ENCODE measurements at places on chromosomes 2 and 18.

- no peak for DNase-seq
Observed at GRCh38 chr2:210997373-210997772, 441.0 kb downstream of the CPS1 start.

DNA sequence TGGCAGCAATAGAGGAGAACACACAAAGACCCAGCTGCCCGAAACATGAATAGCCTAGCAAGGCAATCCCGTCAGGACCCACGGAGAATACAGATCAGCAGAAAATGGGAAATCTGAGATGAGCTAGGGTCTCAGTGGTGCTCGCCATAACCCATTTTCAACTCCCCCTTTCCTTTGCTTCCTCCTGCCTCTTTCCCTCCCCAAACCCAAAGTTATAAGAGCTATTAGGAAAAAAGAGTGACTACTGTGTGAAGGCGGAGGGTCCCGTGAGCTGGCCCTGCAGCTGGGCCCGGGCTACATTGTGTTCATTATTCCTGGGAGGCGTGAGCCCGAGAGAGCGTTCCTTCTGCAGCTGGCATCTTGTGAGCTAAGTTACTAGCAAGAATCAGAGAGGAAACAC lies 118.4 kb downstream of the PID1 start:
- no peak for DNase-seq

DNA sequence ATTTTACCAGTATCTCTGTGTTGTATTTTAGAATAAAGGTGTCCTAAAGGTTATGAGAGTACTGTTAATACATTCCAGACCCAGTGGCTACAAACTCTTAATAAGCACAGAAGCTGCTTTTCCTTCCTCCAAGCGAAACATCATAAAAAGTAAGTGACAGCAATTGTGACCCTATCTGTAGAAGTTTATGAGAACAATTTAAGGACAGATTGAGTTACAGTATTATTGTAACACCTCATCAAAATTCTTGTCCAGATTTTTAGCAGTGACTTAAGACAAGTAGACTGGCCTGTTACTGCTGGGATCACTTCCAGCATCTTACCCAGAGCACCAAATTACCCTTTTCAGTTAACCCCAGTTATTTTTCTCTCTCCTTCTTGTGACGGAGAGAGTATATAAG lies 154.6 kb downstream of the ERBB4 start:
- DNase-seq = no peak

DNA sequence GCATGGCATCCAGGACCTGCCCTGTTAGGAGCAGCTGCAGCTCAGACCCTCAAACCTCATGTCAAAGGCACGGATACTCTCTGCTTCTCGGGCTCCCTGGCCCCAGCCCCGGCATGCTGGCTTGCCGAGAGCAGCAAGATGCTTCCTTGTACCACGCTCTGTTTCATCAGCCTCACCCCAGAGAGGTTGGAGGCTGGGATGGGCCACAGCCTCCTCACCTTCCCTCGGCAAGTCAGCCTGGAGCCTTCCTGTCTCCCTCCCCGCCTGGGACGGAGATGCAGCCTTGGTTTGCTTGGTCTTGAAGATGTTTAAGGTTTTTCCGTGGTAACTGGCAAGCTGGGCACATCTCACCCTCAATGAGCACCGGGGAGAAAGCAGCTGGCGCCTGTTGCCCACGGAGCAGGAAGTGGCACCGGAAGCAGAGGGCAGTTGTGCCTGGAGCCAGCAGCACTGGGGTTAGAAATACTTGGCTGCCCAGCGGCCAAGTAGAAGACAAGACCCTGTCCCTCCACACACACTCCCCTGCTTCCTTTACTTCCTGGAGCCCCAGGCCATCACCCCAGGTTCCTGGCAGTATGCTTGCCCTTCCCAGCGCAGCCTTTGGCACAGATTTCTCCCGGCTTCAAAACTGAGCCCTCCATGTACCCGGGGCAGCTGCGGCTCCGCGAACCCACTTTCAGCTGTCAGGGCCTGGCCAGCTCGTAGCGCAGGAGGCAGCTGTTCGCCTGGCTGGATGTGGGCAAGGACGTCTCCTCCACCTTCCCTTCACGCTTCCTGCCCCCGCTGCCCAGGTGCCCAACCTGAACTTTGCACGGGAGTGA lies 17.4 kb downstream of the FBLN7 start:
- no peak for DNase-seq

GRCh38 chr18:12281861-12282260 lies 26.2 kb upstream of the TUBB6 start:
- no peak for DNase-seq

DNA sequence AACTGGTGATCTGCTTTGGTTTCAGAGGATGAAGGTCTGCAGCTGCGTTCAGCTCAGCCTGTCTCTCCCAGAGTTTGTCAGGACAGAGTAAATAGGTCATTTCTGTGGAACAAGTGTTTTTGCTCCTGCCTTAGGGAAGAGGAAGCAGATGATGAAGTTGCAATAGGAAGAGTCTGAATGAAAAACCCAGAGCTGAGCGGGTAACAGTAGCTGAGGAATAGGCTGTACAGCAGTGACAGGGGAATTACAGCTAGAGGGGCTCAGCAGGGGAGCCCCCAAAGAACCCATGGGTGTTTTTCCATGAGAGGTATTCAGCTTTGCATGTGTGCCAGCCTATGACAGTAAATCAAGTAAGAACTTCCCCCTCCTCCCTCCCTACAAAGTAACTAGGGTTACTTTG lies 10.3 kb upstream of the CYBRD1 start:
- no peak for DNase-seq

DNA sequence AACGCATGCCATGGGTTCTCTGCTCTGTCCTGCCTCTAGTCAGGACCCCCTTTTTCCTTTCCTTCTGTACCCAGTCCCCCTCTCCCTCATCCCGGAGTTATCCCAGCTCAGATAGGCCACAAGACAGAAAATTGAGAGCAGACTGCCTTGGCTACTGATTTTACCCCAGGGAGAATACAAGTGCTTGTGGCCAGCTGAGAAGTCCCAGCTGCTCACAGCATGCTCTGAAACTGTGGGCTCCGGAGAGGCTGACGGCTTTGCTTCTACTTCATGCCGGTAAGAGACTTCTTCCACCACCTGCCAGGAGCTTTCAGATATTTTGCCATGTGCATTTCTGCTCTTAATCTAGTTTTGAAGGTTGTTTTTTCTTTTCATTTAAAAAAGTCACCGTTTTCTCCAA lies 20.0 kb upstream of the SIX2 start:
- no peak for DNase-seq

- no peak for DNase-seq
Observed at GRCh38 chr2:179691235-179691634, 170.2 kb downstream of the ZNF385B start.

- DNase-seq = no peak
Observed at GRCh38 chr18:67408240-67408639, 108.3 kb downstream of the DSEL start.

GRCh38 chr2:232447638-232448303 lies 8.2 kb upstream of the ALPI start:
- no peak for DNase-seq

GRCh38 chr2:71812736-71813135 lies 334.9 kb downstream of the CYP26B1 start:
- DNase-seq = no peak

DNA sequence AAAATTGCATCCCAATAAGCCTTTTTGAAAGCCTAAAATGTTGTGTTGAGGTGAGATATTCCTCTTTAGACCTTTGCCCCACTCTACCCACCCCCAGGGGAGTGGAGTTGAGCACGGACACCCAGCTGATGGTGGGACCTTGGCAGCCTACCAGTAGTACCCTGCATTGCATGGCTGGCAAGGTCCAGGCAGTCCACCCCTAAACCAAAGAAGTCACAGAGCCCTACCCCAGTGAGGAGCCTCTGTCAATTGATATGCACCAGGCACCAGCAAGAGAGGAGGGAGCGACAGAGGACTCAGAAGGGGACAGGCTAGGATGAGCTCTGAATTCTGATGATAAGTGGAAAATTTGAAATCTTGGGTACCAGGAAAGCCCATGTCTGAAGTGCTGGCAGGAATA lies 38.6 kb downstream of the MARCO start:
- no peak for DNase-seq

DNA sequence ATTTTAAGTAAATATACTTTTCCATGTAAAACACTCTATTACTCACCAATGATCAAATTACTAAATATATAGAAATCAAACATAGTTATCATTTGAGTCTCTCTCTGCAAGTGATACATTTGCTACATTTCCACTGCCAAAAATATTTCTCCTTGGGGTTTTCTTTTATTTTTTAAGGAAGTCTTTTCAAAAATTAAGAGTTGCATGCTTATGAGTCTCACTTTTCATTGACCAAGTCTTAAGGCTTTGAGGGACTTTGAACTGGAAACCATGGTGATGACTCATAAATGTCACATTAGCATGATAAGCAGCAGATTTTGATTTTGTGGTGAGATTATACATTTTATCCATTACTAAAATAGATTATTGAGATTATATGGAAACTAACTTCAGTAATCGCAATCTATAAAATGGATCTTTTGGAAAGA lies 152.9 kb downstream of the FAM124B start:
- DNase-seq = no peak

- no peak for DNase-seq
Observed at GRCh38 chr18:42018831-42019230, 63.8 kb downstream of the PIK3C3 start.

- peak; percentile 79 for DNase-seq
Observed at GRCh38 chr2:99559075-99559662, 69.4 kb upstream of the REV1 start.

GRCh38 chr18:71324356-71324755 lies 1035.5 kb downstream of the SOCS6 start:
- DNase-seq = no peak

DNA sequence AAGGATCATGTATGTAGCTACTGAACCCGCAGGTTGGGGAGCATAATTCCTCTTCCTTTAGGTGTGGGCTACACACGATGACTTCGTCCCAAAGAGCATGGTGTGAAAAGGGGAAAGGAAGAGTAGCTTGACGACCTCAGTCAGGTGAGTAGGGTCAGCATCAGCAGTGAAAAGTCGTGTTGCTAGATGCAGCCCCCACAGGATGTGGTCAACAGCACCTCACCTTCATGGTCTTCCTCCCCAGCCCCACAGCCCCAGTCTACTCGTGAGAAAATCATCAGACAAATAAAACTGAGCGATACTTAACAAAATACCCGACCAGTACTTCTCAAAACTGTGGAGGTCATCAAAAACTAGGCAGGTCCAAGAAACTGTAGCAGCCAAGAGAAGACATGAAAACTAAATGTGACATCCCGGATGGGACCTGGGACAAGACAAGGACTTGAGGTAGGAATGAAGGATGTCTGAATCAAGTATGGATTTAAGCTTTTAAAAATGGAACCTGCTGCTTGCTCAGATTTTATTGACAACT lies 77.5 kb upstream of the NFATC1 start:
- DNase-seq = no peak

DNA sequence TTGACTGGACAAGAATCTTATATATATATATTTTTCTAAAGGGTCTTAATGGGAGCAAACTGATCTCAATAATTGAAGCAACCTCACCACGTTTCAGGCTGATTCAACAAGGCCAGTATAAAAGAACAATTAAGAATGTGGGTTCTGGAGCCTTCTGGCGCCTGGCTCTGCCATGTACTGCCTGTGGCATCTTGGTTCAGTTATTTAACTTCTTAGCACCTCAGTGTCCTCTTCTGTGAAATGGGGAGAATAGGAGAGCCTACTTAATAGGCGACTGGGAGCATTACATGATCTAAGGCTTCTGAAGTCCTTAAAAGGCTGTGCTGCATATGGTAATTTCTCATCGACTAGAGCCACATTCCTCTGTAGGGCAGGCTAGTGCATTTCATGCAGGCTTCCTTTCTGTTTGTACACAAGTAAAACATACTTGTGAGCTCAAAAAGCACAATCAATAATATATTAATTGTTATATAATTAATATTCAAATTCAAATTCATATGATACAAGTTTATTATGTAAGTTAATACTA lies 118.4 kb upstream of the LYPD1 start:
- no peak for DNase-seq

DNA sequence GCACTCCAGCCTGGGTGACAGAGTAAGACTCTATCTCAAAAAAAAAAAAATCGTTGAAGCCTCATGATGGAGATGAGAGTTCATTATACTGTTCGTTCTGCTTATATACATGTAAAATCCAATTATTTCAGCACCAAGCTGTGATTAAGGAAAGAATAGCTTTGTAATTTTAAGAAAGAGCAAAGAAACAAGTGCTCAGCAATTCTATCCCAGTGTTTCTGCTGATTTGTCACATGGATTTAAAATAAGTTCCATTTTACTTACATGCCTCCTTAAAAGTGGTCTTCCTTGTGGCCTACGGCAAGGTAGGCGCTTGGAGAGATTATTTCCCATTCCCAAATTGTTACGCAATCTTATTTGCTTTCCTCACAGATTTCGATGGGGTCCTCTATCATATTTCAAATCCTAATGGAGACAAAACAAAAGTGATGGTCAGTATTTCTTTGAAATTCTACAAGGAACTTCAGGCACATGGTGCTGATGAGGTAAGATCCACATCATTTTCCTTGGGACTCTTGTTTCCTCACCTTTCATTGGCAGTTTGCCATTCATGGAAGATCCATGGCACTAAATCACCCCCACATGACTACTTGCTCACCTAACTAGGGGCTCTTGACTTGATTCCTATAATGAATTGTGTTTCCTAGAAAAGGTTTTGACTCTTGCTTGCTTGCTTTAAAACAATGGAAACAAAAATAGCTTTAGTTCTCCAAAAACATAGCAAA lies 11.5 kb downstream of the ARPC2 start:
- no peak for DNase-seq

GRCh38 chr2:241942416-241943208 lies 73.1 kb downstream of the RTP5 start:
- no peak for DNase-seq

DNA sequence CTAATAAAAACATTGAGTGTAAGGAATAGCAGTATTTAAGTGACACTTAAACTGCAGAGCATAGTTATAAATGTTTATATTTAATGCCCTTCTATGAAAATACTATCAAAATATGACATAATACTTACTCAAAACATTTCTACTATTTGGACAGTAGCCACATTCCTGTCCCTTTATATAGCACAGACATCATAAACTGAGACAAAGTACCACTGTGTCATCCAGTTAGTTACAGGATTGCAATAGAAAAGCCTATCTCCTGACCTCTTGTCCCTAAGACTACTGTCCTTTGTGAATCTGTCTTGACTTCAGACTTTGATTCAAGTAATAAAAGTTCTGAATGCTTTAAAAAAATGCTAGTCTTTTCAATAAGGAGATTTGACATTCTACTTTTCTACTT lies 1528.5 kb upstream of the NXPH2 start:
- no peak for DNase-seq

GRCh38 chr2:67879586-67880290 lies 183.1 kb downstream of the C1D start:
- DNase-seq = no peak

GRCh38 chr2:68465081-68465916 lies 1.8 kb downstream of the FBXO48 start:
- no peak for DNase-seq

- no peak for DNase-seq
Observed at GRCh38 chr2:240404174-240404852, 31.1 kb upstream of the GPC1 start.

- DNase-seq = no peak
Observed at GRCh38 chr2:203675086-203675485, 31.4 kb upstream of the CD28 start.

- peak; percentile 91 for DNase-seq
Observed at GRCh38 chr18:49849331-49850217, 36.2 kb upstream of the ACAA2 start.

- no peak for DNase-seq
Observed at GRCh38 chr18:72826736-72827135, 41.1 kb downstream of the NETO1 start.
